ENCODE measurements at places on chromosomes 3 and 15.

DNA sequence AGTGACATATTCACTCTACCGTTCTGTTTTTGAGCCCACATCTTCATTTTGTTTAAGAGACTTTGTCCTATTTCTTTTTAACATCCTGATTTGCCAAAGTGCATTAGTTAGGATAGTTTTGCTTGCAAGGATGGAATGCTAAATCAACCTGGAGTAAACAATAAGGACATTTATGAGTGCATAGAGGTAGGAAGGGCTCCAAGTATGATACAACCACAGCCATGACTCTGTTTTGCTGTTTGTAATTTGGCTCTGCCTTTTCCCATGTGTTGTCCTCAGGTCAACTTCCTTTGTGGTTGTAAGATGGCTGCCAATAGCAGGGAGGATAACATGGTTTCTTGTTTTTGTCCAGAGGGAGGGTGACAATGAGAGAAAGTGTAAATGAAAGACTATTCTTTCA lies 66.4 kb upstream of the GOLIM4 start:
- no peak for DNase-seq

- DNase-seq, result no peak
Observed at GRCh38 chr3:3107858-3108257, 2.3 kb downstream of the IL5RA start.

DNA sequence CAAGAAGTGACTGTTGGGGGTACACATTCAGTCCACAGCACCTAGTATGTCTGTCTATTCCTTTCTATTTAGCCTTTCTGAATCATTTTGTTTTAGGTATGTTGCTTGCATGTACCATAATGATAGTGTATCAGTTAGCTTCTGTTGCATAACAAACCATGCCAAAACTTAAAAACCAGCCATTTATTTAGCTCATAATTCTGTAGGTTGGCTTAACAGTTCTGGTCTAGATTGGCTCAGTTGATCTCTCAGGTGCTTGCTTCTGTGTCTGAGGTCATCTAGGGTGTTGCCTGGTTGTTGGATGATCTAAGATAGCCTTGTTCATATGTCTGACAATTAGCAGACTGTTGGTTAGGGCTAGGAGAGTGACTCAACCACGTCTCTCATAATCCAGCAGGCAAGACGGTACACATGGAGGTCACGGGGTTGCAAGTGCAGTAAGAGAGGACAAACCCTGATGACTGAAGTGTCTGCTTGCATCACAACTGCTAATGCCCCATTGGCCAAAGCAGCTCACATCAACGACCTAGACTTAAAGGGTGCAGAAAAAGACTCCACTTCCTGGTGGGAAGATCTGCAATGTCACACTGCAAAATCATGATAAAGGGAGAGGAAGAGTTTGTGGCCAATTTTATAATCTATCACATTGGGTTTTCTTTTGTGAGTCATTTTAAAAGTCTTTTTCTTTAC lies 6.8 kb upstream of the PDCD6IP start:
- DNase-seq, result no peak

- DNase-seq, result no peak
Observed at GRCh38 chr3:72606005-72606800, 242.0 kb downstream of the SHQ1 start.

DNA sequence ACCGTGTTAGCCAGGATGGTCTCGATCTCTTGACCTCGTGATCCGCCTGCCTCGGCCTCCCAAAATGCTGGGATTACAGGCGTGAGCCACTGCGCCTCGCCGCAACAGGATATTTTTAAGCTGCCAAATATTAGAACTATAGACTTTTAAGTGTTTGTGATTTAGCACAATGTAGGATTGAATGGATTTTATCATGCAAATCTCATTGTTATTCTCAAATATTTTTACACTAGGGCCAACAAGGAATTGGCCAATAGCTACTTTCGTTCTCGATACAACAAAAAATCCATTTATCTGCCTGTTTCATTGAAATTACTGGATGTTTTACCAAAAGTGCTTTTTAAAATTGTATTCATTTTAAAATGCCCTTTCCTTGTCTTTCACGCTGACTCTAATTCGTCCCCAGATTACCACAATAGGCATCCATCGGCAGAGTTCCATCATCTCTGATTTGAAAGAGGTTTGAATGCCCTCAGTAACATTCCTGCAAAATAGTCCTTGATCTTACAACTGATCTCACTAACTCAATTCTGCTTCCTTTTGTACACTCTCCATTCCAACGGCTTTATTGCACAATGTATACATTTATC lies 99.6 kb upstream of the ROBO2 start:
- DNase-seq, result no peak

DNA sequence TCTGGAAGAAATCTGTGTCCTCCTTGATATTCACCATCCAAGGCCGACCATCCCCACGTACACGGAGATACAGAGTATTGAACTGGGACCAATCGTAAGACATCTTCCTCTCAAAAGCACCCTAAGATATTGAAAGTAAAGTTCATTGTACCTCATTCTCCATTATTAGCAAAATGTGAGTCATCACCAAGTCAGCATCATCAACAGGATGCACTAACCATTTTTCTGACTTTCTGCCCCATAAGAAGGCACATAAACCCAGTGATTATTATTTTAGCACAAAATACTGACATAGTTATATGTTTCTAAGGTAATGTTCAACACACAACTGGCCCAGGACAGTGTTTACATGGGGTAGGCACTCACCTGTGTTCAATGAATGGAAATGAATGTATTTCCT lies 7.4 kb downstream of the NDUFAF1 start:
- no peak for DNase-seq

- no peak for DNase-seq
Observed at GRCh38 chr15:84871428-84871985, 13.0 kb upstream of the SLC28A1 start.

DNA sequence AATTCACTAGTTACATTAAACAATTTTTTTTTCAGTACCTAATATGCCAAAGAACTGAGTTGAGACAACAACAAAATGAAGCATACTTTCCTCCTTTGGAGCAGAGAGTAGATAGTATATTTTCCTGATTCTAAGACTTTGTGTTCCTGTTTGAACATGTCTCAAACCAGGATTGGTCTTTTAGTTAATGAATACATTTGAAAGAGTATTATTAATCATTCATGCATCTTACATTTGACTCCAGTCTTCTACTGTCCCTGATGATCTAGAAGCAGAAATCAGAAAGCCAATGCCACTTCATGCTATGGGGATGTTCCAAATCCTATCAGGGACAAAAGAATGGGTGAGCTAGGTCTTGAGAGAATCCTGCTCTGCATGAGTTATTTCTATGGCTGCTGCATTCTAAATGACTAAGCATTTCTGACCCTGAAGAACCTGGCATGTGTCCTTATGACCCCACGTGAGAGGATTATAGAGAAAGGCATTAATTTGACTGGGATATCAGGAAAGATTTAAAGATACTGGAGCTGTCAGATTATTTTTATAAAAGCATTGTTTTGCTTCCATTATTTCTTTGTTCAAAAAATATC lies 32.9 kb upstream of the MBNL1 start:
- no peak for DNase-seq

DNA sequence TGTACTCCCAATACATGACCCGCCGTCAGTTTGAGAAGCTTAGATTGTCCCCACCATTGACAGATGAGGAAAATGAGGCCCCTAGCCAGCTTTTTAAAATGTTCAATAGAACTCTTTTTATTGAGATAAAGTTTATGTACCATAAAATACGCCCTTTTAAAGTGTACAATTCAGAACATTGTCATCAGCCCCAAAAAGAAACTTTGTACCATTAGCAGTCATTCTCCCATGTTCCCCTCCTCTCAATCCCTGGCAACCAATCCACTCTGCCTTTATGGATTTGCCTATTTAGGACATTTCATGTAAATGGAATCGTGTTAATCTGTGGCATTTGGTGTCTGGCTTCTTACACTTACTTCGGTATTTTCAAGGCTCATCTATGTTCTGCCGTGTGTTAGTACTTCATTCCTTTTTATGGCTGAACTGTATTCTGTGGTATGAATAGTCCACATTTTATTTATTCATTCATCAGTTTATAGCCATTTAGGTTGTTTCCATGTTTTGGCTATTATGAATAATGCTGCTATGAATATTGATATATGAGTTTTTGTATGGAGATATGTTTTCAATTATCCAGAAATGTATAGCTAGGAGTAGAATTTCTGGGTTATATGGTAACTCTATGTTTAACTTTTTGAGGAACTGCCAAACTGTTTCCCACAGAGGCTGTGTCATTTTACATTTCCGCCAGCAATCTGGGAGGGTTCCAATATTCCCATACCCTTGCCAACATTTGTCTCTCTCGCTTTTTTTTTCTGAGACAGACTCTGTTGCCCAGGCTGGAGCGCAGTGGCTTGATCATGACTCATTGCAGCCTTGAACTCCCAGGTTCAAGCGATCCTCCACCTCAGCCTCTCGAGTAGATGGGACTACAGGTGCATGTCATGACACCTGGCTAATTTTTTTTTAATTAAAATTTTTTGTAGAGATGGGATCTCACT lies 15.3 kb upstream of the PTPN23 start:
- no peak for DNase-seq

GRCh38 chr3:159301961-159302360 lies 500.1 kb downstream of the MFSD1 start:
- no peak for DNase-seq

- no peak for DNase-seq
Observed at GRCh38 chr15:98070137-98070536, 109.6 kb downstream of the ARRDC4 start.
